ENCODE measurements at places on chromosomes 2 and 18. TPM values are rescaled to one million over a fixed set of nuclear protein-coding genes. Genes with fewer than 3 reads are reported as not detected.

GRCh38 chr2:10709290-10709939 is 12.0 kb upstream of the ATP6V1C2 start:
- DNase-seq: no peak

- DNase-seq: no peak
Measured at GRCh38 chr18:13261661-13262357, 43.2 kb downstream of the LDLRAD4 start.

DNA sequence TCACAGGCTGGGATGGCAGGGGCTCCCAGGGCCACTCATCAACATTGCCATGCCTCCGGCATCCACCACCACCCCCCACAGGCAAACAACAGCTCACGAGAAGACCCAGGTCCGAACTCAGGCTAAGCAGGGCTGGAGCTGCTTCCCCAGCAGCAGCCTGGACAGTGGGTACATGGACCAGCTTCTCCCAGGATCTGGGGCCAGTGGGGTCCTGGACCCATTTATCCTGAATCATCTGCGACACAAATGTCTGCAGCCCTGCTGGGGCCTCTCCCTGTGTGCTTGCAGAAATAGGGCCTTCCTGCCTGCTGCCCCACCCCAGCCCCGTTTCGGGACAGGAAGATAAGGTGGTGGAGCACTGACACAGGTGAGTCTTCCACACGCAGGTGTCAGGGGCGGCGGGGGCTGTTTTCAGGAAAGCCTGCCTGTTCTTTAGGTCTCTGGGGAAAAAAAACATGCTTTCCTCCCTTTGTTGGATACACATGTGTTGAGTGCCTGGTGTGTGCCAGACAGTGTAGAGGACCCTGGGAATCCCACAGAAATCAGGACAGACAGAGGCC is 4.5 kb downstream of the PRLH start:
- no peak for DNase-seq

DNA sequence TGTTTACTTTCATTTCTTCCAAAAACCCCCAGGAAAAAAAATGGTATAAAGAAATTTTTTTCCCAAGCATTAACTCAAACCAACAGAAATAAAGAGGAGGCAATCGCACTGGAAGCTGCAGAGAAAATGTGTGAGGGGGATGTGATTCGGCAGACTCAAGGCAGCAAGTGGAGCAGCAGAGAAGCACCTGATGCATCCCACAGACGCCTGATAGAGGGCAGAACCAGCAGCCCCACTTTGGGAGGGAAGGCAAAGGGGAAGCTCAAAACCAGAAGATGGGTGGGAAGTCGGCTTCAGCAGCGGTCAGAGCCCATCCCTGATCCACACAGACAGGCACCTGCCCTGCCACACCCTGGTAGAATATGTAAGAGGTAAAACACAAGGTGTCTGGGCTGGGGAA is 12.6 kb downstream of the FTCDNL1 start:
- DNase-seq: no peak

- DNase-seq: no peak
Measured at GRCh38 chr18:62875323-62875722, 160.0 kb downstream of the PHLPP1 start.

CYP27A1 gene
- total RNA-seq: 32.0 TPM

DOK6 gene
- 0.67 TPM for total RNA-seq

- no peak for DNase-seq
Measured at GRCh38 chr2:41932241-41933045, 115.4 kb upstream of the PKDCC start.

AAMP gene
- 174 TPM for total RNA-seq

HDLBP gene
- total RNA-seq: 510 TPM

NR4A2 gene
- 0.13 TPM for total RNA-seq

DNA sequence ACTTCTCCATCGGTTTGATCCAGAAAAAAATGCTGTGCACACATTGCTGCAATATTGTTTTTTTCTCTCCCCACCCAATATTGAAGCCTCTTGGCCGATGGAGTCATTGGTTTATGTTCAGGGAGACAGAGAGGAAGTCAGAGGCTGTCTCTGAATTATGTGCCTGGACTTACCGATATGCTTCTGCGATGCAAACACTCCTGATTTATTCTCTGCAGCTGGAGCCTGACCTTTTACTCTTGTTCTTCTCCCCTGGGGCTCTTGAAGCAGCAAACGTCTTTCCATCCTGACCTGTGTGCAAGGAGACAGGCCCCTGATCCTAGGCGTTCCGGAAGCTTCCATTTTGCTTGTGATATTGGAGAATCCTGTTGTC is 99.6 kb downstream of the PTGR3 start:
- DNase-seq: no peak

COL4A3 gene
- 2.3 TPM for total RNA-seq

CYP26B1 gene
- 1.1 TPM for total RNA-seq

DNA sequence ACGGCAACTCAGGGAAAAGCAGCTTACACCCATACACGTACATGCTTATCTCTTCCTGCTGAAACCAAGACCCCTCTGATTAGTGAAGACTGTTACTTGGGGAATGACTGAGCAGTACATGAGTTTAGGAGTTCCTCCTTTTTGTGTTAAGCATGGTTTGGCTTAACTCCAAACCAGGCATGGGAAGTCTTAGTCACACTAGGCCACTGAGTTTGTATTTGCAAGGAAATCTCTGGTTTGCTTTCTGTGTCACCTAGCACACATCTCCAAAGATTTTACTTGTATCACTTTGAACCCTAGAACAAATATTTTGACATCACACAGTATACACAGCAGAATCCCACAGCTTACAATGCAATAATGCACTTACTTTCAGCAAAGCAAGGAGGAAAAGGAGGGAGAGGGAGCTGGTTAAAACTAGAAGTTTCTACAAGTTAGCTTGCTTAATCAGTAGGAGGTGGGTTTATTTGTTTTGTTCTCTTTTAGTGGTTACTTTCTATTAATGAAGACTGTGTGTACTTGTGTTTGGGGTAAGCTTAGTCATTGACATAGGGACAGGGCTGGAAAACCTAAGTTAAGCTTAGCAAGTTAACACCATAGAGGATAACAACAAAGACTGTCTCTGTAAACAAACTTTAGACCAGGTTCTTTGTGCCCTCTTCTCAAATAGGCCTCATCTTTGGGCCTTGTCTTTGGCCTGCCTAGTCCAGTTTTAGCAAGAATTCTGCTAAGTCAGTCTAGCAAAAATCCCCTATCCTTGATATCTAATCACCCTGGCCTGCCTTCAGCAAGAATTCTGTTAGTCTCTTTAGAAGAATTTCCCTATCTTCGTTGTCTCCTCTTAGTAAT is 219.4 kb downstream of the MREG start:
- DNase-seq: peak; percentile 88

DNA sequence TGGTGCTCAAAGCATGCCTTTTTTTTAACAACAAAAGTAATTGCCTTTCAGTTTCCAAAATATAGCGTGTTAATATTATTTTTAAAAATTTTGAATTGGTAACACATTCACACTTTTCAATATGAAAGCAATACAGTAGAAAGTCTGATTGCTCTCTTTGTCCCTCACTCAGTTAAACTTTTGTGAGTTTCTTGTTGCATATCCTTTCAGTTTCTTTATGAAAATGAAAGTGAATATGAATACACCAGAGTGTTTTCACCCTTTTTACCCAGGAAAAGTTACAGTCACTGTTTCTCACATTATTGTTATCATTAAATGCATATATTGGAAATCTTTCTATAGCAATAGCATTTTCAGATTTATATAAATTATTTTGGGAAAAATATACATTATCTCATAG is 377.4 kb upstream of the CRIM1 start:
- no peak for DNase-seq

DNA sequence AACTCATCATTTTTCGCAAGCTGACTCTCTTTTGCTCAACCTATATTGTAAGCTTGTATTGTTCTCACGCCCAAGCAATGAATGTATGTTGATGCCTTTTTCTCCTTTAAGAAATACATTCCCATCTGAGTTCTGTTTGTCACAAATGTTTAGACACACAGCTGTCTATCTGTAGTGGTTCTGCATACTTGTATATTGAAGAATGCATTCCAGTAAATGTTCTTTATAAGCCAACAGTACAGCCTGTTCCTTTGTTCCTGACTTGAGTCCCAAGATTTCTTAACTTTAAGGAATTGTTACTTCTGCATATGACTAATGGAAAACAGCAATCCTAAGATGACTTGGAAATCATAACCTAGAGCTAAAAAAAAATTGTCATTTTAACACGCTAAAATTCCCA is 849.1 kb upstream of the POU3F3 start:
- no peak for DNase-seq

DNA sequence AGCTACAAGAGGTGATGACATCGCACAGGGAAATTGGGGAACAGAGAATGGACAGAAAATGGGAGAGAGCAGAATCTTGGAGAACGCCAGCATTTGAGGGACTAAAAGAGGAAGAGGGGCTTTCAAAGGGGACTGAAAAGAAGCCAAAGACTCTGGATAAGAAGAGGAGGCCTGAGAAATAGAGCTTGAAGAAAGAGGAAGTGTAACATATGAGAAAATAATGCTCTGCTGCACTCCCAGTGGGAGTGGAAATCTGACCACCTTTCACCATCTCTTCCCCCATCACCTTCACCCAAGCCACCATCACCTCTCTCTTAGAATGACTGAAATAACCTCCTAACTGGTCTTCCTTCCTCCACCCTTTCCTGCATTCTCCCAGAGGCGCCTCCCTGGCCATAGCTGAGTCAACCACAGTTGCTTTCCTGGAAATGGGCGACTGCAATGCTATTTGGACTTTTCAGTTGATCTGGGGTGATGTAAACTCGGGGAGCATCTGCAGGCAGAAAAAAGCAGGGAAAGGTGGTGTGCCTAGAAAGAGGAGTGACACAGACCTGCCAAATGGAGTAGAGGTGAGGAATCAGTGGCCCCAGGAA is 16.8 kb downstream of the CXCR1 start:
- DNase-seq: no peak

GRCh38 chr2:205580212-205580987 is 101.9 kb upstream of the NRP2 start:
- DNase-seq: no peak

DNA sequence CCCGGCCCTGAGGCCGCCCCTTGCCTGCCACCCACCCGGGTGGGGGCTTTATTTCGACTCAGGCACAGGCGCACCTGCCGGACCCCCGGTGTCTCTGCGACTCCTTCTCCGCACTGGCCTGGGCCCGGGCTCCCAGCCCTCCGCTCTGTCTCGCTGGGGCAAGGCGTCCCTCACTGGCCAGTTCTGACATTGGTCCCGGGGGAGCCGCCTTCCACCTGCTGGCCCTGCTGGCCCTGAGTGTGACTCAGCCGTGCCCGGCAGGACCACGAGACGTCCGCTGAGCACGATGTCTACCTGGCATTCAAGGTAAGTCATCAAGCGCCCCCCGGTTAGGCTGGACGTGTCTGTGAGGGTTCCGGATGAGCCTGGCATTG is 131.5 kb upstream of the CTDP1 start:
- DNase-seq: no peak

CHN1 gene
- 19.3 TPM for total RNA-seq

DNA sequence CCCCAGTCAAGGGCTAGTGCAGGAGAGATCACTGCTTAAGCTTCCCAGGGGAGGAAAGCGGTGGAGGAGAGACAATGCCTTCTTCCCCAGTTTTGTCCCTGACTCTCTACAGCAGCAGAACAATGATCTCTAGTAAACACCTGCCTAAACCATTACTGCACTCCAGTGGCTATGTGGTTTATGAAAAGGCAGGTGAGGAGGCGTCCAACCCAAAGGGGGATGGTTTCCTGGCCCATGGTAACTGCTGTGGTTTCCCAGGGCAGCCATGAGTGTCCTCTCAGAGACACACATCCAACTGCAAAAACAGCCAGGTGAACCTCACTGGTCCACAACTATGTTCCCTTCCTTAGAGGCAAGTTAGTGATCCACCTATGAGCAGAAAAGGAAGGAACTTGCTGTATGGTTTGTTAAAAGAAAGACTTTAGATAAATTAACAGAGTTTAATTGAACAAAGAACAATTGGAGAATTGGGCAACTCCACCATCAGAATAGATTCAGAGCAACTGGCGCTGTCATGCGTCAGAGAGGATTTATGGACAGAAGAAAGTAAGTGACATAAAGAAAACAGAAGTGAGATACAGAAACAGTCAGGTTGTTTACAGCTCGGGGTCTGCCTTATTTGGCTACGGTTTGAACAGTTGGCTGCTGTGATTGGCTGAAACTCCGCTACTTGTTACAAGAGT is 4.8 kb upstream of the TTC39C start:
- no peak for DNase-seq

- no peak for DNase-seq
Measured at GRCh38 chr18:3402982-3403451, 47.0 kb upstream of the TGIF1 start.

DNA sequence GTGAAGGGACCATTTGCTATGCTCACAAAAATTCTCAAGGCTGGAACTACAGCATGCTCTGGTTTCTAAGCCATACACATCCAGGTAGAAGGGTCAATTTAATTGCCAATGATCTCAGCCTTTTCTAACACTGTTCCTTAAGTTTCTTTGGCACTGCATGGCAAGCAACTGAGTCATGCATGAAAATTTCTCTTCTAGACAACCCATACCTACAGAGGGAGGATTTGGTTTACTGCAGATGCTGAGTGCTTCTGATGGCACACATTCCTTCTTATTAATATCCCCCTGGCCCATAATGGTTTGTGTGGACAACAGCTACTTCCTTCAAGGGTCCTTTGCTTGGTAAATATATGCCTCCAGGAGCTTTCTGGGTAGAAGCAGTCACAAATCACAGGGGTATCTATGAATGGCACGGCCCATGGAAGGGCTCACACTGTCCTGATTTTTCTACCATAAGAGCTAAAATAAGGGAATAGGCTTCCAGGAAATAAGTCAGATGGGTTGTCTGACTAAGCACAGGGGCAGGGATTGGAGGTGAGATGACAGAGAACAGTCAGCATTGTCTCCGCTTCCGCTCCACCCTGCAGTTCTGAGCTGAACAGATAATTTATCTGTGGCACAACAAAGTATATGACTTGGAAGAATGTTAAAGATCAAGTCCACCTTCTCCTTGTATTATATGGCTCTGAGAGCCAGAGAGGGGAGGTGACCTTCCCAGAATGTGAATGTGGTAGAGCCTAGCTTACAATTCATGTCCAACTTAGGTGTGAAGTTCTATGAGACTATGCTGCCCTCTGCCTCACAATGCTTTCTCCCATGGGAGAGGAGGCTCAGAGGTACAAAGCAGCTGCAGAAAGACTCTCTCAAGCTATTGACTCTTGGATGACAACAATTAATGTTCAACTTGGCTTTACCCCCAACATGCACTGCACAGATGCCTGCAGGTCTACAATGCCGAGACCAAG is 199.2 kb upstream of the TNP1 start:
- peak; percentile 29 for DNase-seq

- no peak for DNase-seq
Measured at GRCh38 chr2:231546014-231546715, 15.9 kb upstream of the NMUR1 start.

Data from kidney epithelial cell (primary cell).